NCI-H1417 treated with DMSO at 0.1 percent for 48 hours (cell line): ENCODE measurements at places on chromosomes 5 and 9.

DNA sequence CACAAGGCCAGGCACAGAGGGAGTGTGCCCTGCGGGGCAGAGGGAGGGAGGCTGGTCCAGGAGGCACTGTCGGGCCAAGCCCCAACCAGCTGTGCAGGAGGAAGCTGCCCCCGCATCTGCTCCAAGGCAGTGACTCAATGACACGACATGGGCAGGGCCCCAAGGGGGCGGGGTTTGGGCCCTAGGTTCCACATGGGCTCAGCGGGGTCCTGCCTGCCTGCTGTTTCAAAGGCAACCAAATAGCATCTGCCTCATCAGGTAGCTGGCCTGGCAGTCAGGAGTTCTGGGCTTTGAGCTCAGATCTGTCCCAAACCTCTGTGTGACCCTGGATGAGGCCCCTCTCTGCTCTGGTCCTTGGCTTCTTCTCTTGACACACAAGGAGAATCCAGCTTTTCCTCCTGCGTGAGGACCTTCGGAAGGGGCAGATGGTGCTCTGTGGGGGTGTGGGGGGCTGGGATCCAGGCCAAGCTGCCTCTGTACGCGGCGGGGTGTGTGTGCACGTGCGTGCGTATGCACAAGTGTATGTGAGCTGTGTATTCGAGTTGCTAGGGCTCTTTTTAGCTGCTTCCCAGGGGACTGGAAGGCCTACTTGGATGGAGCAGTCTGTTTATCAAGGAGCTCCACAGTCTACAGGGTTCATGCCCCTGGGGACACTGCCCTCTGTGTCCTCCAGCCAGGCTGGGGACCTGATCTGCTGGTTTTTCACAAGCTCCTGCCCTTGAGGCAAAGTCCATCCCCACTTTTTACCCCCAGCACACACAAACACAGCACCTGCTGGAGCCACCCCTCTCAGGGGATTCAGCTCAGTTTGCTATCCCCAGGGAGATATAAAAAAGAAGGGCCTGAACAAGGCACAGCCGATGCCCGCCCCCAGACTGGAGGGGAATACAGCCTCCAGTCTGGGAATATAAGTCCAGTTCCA, 138.9 kb downstream of the RGS3 start:
- no peak for DNase-seq

GRCh38 chr9:76743931-76744330, 20.3 kb upstream of the PCA3 start:
- no peak for DNase-seq

GRCh38 chr9:78215706-78216105, 20.2 kb upstream of the CEP78 start:
- no peak for DNase-seq

DNA sequence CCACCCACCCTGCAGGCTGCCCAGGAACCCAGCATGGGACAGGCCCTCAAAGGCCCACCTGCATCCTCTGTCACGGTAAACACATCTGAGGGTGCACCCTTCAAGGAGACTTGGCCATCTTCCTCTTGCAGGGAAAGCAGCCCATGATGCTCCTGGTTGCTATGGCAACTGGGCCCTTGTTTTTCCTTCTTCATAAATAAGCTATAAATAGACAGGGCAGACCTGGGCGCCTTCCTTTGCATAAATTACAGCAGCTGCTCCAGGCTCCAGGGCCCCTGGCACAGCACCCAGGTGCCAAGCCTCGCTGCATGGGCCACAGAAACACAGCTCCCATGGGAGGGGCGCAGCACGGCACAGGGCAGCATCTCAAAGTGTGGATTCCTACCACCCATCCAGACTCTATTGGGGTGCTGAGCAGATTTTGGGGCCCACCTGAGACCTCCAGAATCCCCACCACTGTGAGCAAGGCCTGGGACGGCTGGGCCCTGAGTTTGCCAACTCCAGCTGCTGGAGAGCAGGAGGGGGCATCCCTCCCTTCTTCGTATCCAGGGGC, 5.8 kb upstream of the PSMB7 start:
- peak; percentile 86 for DNase-seq

DNA sequence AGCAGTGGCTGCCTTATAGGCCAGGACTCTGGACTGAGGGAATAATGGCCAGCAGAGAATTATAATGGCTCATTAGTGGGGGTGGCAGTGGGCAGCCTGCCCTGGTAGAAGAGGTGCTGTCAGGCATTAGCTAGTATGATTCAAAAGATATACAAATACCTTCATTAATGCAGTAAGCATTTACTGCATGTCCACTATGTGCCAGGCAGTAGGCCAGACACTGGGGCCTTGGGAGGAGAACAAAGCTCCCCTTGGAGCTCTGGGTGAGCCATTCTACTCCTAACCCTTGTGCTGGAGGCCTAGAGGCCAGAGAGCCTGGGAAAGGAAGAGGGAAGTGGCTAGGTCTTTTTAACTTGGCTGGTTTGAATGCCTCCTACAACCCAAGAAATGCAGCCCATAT, 2.0 kb upstream of the GARNL3 start:
- DNase-seq = no peak

- DNase-seq = no peak
Measured at GRCh38 chr5:142618130-142618523, 67.8 kb downstream of the FGF1 start.

DNA sequence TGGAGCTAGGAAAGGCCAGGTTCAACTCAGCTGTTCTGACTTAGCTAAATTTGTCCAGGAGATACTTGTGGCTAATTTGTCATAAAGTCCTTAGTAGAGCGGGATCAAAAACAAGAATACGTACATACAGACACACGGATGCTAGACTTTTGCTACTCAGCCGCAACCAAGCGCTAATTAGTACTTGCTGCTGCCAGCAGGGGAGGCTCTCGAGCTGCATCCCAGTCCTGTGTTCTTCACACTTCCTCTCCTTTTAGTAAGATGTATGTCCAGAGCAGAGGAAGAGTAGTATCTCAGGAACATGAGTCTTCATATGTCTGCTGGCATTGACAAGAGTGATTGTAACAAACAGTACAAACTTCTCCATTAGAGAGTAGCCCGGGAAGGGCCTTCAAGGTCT, 58.3 kb downstream of the CYFIP2 start:
- no peak for DNase-seq

GRCh38 chr9:34437006-34437925, 21.1 kb downstream of the FAM219A start:
- no peak for DNase-seq

DNA sequence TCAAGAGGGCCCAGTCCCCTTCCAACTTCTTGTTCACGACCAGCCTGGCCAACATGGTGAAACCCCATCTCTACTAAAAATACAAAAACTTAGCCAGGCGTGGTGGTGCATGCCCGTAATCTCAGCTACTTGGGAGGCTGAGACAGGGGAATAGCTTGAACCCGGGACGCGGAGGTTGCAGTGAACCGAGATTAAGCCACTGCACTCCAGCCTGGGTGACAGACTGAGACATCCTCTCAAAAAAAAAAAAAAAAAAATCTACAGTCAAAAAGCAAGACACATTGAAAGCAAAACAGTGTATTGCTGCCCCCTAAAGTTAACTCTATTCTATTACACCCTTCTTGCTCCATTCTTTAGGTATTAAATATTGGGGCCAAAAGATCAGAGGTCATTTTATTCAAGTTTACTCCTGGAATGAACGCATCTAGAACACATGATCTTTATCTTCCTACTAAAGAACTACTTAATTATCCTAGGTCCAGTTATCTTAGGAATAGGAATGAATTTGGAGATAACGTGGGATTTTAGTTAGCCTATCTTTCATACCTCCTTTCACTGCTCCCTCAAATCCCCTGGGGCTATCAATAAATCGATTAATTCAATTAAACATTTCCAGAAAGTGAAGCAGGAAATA, 2.4 kb downstream of the ATG12 start:
- DNase-seq = no peak

DNA sequence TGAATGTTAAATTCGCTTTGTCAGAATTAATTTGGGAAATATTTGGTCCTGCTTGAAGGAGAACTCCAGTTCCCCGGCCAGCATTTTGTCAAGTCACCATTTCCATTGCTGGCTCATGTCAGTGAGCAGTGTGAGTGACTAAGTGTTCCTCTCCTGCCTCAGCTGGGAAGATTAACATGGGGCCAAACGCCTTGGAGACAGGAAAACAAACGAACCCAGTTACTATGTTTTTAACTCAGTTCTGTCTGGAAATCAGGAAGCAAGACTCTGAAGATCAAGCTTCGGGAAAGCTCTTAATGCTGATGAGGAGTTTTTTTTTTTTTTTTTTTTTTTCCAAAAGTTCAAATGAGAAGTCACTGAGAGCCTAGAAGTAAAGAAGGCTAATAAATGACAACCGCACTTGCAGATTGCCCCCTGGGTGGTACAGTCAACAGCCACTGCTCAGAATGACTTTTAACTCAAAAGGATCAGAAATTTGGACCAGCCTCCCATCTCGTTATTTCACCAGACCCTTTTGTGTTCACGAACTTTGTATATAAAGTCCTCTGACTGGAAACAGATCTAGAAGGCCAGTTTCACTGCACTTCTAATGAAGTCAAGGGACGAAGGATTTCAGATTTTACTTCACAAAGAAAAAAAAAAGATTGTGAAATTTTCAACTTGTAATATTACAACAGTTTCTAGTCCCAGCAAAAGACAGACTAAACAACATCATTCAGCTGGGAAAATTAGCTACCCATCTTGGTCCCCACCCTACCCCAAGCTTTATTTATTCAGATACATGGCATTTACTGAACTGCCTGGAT, 121.3 kb downstream of the LHFPL2 start:
- DNase-seq = no peak

- DNase-seq = no peak
Measured at GRCh38 chr9:115972843-115973595, 180.6 kb upstream of the PAPPA start.

DNA sequence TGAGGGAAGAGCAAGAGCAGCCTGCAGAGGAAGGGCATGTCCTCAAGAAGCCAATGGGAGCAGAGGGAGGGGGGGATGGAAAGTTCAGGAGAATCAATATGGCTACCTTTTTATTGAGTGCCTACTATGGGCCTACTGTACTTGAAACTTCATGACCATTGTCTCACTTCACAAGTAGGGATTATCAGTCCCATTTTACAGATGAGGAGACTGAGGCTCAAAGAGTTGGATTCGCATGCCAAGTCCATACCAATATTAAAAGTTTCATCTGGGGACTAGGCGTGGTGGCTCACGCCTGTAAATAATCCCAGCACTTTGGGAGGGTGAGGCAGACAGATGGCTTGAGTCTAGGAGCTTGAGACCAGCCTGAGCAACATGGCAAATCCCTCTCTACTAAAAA, 40.0 kb downstream of the RFK start:
- DNase-seq = no peak

DNA sequence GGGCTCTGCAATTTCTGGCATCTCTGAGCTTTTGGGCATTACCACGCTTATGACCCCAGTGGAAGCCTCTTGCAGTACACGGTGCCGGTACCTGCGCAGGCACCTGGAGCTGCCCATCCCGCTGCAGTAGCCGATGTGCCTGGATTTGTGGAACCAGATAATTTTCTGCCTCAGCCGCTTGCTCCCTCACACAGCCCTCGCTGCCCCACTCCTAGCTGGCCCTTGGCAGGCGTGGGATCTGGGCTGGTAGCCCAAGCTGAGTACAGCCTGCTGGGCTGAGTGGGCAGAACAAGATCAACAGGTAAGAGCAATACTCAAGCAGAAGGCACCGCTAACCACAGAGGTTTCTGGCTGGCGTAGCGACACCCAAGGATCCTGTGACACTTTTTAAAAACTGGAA, 1808.8 kb upstream of the ACO1 start:
- no peak for DNase-seq

GRCh38 chr5:102622262-102622661, 123.5 kb upstream of the SLCO6A1 start:
- no peak for DNase-seq

DNA sequence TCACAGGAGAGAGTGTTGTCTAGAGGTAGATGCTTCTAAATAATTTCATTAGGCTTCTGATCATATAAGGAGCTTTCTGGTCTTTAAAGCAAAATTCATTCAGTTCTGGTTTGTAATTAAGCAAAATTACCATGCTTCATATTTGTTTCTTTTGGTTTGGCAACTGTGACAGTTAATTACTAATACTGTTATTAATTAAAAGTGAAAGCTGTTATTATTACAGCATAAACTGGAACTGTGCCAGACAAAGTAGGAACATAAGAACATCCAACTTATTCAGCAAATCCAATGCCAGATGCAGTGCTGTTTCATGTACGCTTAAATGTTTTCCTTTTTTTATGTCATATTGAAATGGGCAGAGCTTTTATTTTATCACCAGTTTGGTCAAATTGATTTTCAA, 70.4 kb upstream of the DAB2 start:
- no peak for DNase-seq

GRCh38 chr5:56608217-56608925, 207.0 kb upstream of the MAP3K1 start:
- DNase-seq = no peak

GRCh38 chr9:115668521-115668920, 485.1 kb upstream of the PAPPA start:
- DNase-seq = no peak

- DNase-seq = no peak
Measured at GRCh38 chr9:93030642-93031628, 27.6 kb upstream of the SUSD3 start.

- DNase-seq = no peak
Measured at GRCh38 chr5:114449860-114450421, 88.1 kb downstream of the KCNN2 start.

DNA sequence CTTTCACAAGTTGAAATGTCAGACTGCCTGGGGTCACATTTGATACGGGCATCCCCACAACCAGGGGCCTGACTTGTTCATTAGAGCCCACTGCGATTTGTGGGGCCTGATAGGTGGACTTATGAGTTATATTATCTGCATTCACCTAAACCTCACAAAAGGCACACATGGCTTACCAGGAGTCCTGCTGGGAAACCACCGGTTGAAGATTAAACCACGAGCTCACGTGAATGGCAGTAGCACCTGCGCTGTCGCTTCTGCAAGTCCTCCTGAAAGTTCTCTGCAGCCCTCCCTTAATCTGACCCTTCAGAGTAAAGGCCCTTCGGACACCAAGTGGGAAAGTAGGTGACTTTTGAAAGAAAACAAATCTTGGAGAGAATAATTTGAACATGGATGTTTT, 68.9 kb downstream of the PPIC start:
- DNase-seq = no peak

- DNase-seq = no peak
Measured at GRCh38 chr5:118952992-118953651, 35.2 kb downstream of the DTWD2 start.

GRCh38 chr5:77499441-77499840, 7.3 kb upstream of the WDR41 start:
- no peak for DNase-seq

- no peak for DNase-seq
Measured at GRCh38 chr5:36796155-36796554, 80.4 kb upstream of the NIPBL start.
